ENCODE measurements at places on chromosomes 5 and 9.

DNA sequence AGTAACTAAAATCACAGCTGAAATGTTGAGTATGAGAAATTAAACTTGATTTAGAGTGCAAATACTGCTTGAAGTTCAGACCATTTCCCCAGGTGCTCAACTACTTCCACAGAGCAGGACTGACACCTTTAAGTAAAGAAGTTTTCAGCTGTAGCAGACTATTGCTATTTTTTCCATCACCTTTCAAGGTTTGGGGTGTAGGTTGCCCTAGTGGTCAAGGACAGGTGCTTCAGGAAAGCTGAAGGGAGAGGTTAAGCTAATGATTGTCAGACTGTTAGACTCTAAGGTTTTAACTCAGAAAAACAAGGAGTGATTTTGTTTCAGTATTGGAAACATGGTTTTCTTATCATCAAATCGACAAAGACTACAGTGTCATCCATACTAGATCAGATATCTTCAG is 162.1 kb downstream of the CCDC192 start:
- DNase-seq, result no peak

GRCh38 chr9:34256104-34256503 is 73.0 kb downstream of the KIF24 start:
- DNase-seq, result no peak

DNA sequence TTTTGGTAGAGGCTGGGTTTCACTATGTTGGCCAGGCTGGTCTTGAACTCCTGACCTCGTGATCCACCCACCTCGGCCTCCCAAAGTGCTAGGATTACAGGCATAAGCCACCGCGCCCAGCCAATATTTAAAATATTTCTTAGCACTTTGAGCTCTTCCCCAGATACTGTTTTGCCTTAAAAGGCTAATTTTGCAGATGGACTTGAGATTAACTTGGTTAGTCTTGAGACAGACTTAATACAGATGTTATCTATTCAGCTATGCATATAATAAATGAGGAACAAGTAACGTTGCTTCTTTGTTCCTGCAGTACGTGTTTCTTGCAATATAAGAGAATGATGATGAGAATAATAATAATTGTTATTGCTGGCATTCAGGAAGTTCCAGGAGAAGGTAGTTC is 56.3 kb downstream of the PCSK5 start:
- DNase-seq, result no peak

DNA sequence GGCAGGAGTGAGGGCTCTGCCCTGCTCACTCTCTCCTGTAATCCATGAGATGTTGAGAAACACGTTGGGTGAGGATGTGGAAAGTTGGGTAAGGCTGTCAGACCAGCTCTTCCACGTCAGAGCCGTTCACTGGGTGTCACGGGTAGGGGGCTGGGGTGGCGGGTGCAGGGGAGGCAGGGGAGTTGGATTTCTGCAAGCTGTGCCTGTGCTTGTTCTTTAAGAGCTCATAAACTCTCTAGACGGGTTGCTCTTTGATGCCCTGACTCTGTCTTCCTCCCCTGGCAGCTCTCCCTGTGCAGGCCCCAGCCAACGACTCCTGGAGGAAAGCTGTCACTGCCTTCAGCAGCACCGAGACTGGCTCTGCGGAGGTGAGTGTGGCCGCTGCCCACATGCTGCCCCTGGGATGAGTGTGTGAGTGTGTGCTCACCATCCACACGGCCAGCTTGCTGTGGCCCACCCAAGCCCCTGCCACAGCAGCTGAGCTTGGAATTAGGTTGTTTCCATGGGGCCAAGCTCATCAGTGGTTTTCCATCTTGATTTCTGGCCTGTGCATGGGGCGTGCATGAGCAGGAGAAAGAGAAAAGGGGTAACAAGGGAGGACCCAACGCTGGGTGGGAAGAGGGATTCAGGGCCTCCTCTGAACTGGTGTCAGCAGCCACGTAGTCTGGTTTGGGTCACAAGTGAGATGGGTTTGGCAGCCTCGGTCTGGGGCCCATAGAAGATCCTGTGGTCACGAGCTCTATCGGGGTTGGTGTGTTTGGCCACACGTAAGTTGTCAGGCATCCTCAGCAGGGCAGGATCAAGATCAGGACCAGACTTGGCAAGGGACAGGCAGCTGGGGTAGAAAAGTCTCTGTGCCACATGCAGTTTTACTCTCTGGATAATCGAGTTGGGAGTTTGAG is 21.0 kb upstream of the POMT1 start:
- no peak for DNase-seq

DNA sequence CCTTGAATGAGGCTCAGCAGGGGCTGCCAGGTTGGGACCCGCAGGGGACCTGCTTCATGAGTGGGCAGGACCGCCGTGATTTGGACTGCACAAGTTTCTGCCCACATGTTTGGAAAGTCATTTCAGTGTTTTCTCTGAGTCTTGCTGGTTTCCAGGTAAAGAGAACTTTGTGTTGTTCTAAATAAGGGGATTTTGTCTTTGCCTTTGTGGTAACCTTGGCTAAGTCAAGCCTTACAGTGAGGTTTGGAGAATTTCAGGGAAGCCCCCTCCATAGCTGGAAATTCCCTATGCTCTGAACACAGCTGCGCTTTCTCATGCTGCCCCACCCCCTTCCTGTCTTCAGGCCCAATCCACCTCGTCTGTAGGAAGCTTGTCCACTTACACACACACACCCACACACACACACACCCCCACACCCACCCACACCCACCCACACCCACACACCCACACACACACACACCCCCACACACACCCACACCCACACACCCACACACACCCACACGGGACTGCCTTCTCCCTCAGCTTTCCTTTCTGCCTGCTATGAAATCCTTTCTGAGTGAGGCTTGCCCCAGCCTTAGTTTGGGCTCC is 270.1 kb downstream of the HSPA4 start:
- no peak for DNase-seq

DNA sequence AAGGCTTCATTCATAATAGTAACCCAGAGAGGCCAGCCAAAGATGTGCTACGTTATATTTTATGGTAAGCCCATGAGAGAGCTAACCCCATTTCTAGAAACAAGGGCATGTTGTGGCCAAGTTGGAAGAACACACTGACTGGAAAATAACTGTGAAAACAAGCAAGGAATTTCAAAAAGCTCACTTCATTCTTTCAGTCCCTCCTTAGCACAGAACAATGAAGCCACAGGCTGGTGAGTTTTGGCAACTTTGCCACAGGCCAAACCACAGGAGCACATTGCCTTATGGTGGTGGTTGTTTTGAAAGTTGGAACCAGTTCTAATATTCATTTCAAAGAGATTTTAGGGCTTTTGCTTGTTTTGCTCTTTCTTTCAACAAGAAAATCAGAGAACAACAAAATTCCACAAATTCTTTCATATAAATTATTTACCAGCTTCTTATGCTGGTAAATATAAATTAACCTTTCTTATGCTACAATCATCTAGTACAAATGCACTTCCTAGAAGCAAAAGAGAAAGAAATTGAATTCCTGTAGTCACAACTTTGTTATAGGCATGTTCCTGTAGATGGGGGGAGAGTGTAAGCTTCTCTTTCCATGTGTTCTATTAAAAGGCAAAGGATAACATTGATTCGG is 225.4 kb upstream of the RFX3 start:
- DNase-seq, result peak; percentile 71

GRCh38 chr9:4750023-4750673 is 9.1 kb upstream of the AK3 start:
- DNase-seq, result no peak

DNA sequence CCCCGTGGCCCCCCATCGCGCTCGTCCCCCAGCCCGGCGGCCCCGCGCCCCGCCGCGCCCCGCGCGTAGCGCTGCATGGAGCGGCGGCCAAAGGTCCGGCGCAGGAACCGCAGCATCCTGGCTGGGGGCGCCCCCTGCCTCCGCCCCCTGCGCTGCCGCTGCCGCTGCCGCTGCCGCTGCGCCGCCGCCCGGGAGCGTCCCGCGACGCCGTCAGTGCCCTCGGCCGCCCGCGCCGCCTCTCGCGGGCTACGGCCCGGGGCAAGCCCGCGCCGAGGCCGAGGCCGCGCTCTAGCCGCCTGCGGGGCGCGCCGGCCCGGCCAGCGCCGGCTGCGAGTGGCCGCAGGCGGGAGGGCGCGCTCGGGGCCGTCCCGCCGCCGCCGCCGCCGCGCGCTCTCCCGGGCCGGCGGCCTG is 523 bp downstream of the EPB41L4B start:
- DNase-seq, result no peak

DNA sequence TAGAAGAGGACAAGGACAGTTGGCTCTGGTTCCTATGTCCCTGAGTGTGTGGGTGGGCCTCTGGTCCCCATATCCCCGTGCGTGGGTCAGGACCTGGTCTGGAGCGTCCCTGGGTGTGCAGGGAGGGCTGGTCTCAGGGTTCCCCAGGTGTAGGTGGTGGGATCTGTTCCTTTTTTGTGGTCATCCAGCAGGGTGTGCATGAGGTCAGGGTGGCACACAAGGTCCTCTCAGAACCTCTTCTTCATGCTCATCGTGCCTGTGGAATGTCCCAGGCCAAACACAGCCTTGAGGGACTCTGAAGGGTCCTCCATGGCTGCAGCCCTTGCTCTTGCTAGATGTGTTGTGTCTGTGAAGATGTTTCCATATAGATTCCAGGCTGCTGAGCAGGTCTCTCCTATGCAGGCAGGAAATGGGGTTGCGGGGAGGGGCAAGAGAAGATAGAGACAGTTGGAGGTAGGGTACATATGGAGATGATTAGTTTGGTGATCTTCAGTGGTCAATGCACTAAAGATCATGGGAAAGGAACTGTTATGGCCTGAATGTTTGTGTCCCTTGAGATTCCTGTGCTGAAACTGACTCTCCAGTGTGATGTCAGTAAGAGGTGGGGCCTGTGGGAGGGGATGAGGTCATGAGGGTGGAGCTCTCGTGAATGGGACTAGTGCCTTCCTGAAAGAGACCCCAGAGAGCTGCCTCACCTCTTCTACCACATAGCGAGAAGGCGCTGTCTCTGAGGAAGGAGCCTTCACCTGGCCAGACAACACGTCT is 53.1 kb downstream of the NXNL2 start:
- no peak for DNase-seq

DNA sequence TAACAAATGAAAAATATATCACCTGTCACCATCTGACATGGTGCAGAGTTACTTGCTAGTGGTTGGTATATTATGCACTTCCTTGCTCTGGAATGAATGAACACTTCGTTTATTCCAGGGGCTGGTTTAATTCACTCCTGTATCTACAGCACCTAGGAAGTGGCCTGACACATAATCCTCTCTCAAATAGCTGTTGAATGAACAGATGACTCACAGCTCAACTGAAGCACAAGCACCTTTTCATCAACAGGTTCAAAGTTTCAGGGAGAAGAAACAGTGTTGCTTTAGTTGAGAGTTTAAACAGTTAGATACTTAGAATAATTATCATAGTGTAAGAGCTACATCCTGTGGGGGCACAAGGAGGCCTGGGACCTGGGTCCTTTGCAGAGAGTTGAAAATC is 135.0 kb upstream of the DAP start:
- no peak for DNase-seq

GRCh38 chr9:116616304-116616914 is 70.7 kb upstream of the TRIM32 start:
- DNase-seq, result no peak

GRCh38 chr5:122099060-122099790 is 21.2 kb upstream of the LOX start:
- no peak for DNase-seq

DNA sequence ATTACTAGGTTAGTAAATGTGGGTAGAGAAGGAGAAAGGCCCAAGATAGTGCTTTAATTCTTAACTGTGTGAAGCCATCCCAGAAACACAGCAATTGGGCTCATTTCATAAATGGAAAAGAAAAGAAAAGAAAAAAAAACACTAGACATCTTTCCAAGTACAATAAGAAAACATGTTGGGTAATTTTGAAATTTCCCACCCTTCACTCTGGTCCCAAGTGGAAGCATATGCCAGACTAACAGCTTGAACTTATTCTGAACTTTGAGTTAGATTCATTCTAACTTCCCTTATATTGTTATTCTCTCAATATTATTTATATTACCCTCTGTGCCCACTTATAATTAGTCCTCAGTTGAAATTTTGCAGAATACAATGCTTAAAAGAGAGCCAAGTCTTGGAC is 113.4 kb upstream of the GHR start:
- no peak for DNase-seq

DNA sequence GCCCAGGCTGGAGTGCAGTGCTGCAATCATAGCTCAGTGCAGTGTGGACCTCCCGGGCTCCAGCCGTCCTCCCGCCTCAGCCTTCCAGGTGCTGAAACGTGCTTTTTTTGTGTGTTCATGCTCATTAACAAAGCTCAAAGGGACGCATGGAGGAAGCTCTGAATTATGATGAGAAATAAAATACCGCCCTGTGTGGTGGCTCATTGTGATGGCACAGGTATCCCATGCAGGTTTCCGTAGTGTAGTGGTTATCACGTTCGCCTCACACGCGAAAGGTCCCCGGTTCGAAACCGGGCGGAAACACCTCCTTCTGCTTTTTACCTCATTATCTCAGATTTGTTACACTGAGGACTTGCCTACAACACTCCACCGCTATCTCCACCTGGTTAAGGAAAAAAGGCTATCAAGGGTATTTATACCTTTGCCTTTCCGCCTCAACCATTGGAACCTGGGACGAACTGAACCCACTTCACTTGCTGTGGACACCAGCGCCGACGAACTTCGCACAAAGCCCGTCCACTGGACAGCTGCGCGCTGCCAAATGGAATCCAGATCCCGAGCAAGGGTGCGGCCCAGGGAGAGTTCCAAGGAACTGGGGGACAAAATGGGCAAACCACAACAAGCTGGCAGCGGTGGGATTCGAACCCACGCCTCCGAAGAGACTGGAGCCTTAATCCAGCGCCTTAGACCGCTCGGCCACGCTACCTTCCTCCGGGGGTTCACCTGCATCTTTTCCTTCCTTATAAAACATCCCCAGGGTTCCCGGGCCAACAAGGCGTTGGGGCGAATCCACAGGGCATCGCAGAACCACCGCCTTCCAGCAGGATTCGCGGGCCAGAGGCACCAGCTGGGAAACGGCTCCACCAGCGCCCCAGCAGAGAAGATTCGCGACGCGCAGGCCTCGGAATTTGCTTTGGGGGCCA is 26.3 kb downstream of the OR2V2 start:
- peak; percentile 84 for DNase-seq

DNA sequence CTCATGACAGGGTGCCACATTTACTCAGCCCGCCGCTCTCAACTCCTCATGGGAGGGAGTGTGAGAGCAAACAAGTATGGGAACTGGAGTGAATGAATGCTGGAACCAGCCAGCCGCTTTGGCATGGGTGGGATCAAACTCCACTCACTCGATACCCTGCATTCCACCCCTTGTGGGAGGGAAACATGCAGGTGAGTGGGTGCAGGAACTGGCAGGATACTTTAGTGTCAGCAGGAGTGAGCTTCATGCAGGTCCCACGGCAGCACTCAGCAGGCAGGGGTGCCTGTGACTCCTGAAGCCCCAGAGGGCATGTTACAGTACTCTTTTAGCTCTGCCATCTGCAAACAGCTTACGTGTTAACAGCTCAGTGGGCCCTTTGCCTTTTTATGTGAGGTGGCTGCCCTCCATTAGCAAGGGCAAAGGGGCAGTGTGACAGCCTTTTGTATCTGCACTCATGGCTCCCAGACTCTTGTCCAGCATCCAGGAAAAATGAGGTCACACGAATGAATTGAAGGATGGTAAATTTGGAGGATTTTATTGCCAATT is 433.2 kb upstream of the NMUR2 start:
- DNase-seq, result no peak

- no peak for DNase-seq
These were observed 311.5 kb downstream of the EFNA5 start for GRCh38 chr5:107359033-107359915.
